Dermis microvascular lymphatic vessel endothelial cell (primary cell): ENCODE measurements at places on chromosomes 2 and 18. TPM values are rescaled to one million over a fixed set of nuclear protein-coding genes. Genes with fewer than 3 reads are reported as not detected.

- DNase-seq = no peak
Measured at GRCh38 chr2:79862756-79863155, 349.9 kb downstream of the CTNNA2 start.

- peak; percentile 30 for DNase-seq
Measured at GRCh38 chr2:151437630-151438029, 27.9 kb downstream of the RIF1 start.

DNA sequence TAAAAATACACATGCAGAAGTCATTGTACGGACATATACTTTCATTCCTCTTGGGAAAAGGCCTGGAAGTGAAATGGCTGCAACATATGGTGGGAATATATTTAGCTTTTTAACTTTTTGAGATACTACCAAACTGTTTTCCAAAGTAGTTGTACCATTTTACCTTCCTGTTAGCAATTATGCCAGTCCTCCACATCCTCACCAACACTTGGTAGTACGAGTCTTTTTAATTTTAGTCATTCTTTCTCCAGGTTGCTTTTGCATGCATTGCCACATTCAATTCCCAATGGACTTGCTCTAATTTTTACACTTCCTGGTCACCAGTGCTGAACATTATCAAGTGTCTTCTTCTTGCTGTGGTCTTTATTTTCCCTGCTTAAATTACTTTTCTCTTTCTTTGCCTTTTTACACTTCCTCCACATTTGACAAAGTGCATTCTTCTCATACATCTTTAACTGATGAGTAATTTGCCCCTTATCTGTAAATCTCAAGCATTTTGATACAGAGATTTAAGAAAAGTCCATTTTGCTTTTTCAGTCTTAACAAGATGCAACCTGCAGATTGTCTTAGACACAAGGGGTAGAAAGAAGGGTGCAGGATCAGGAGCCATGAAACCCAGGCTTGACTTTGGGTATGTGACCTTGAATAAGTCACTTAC lies 14.5 kb downstream of the VIT start:
- no peak for DNase-seq

The NDC80 gene
- 6.8 and 20.8 TPM in 2 replicates for total RNA-seq

DNA sequence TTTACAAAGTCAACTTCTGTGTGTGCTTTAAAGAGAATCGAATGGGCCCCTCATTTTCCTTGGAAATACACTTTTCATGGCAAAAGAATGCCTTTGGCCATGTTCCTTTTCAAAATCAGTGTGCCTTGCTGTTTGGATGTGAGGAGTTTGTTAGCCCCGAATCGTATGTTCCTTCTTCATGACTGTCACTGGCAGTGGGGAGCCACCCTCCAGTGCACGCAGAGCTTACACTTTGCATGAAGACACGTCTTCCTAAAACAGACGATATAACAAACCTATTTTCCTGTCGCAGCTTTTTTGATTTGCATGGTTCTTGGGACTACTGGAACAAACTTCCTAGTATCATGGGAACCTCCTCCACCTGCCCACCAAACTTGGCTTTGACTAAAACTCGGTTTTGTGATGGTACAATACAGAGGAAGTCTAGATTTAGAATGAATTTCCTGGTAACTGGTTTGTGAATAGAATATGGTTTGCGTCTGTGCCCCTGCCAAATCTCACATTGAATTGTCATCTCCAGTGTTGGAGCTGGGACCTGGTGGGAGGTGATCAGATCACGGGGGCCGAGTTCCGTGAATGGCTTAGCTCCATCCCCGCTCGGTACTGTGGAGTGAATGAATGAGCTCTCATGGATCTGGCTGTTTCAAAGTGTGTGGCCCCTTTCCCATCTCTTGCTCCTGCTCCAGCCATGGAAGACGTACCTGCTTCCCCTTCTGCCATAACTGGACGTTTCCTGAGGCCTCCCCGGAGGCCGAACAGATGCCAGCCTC lies 194.9 kb downstream of the TWIST2 start:
- DNase-seq = no peak

GRCh38 chr2:238081150-238081549 lies 19.0 kb upstream of the ESPNL start:
- no peak for DNase-seq

GRCh38 chr18:71832946-71833617 lies 711.1 kb downstream of the CBLN2 start:
- no peak for DNase-seq

The SRD5A2 gene
- not detected in 2 replicates for total RNA-seq

DNA sequence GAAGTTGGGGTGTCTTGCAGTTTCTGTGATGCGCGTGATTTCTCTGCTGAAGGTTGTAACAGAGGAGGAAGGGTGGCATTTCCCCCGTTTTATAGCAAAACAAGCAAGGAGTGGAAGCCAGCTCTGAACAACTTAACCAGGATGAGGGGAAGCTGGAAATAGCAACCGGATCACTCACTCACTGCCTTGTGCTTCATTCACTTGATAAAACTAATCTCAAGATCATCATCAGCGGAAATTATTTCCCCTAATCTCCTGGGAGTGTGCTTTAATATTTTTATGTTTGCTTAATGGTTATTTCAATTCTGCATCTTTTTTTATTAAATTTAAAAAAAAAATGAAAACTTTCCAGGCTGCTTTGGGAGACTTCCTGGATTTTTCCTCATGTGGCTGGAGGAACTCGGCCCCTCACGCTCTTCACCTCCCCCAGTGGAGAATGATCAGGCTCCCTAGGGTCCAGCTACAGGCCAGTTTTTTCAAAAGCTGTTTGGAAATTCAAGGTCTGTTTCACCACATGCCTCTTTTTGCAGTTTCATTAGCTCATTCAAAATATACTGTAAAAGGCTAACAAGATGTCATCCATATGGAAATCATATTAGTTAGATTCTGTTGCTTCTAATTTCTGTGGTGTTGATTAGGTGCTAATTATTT lies 31.7 kb downstream of the CABLES1 start:
- peak; percentile 26 for DNase-seq

The NTSR2 gene
- not detected in 2 replicates for total RNA-seq

DNA sequence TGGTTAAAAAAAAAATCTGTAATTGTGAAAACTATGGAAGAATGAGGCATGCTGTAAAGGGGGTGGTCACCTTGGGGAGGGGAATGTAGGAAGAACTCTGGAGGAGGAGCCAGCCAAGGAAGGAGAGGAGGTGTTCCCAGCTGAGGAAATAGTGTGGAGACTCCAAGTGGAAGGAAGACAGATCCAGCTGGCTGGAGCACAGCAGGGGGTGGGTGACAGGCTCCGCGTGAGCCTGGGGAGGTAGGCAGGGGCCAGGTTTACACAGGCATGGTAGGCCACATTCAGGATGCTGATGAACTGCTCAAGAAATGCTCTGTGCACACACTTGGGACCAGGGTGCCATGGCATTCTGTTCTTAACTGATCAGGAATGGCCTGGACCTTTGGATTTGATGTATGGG lies 16.8 kb downstream of the AFF3 start:
- no peak for DNase-seq

The DYSF gene
- total RNA-seq = 47.2 and 85.9 TPM in 2 replicates

The IL36B gene
- total RNA-seq = not detected in 2 replicates

The KCNIP3 gene
- 0.13 TPM in 2 replicates for total RNA-seq

DNA sequence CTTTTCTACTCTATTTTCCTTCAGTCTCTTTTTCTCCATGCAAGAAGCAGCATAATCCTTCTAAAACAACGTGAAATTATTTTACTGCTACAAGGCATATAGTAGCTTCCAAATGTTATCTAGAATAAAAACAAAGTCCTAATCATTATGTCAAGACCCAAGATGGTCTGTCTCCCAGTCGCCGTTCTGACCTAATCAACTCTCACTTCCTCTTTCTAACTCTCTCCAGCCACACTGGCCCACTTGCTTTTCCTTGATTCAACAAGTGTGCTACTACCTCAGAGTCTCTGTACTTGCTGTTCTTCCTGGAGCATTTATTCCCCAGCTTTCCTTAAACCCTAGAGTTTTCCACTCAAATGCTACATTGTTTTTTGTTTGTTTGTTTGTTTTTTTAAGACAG lies 1491.2 kb downstream of the LRP1B start:
- no peak for DNase-seq

- DNase-seq = no peak
Measured at GRCh38 chr18:27595113-27595838, 410.2 kb upstream of the CHST9 start.

- no peak for DNase-seq
Measured at GRCh38 chr2:160473468-160474318, 19.9 kb downstream of the RBMS1 start.

GRCh38 chr18:32695534-32695933 lies 77.3 kb downstream of the KLHL14 start:
- DNase-seq = no peak

GRCh38 chr2:75134860-75135259 lies 64.5 kb downstream of the TACR1 start:
- no peak for DNase-seq

The GPR45 gene
- not detected in 2 replicates for total RNA-seq

- no peak for DNase-seq
Measured at GRCh38 chr2:200966770-200967169, 3.3 kb upstream of the ORC2 start.

GRCh38 chr18:54780285-54780861 lies 47.9 kb upstream of the RAB27B start:
- no peak for DNase-seq

The CLEC4F gene
- 0.13 TPM in 2 replicates for total RNA-seq
